ENCODE measurements at places on chromosomes 3 and 15.

GRCh38 chr15:99423186-99424130 lies 142.3 kb upstream of the MEF2A start:
- DNase-seq, result no peak

DNA sequence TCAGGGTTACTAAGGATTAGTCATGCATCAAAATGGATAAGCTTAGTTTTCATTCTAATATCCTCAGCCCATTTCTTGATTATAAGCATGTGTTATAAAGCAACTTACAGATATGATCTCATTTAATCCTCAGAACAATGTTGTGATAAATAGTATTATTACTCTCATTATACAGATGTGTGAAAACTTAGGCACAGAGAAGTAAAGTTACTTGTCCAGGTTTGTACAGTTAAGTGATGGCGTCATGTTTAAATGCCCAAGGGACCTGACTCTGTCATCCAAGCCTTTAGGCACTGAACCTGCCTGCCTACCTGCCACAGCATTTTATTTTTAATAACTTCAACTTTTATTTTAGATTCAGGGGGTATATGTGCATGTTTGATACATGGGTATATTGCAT lies 472.9 kb upstream of the SEMA6D start:
- no peak for DNase-seq

DNA sequence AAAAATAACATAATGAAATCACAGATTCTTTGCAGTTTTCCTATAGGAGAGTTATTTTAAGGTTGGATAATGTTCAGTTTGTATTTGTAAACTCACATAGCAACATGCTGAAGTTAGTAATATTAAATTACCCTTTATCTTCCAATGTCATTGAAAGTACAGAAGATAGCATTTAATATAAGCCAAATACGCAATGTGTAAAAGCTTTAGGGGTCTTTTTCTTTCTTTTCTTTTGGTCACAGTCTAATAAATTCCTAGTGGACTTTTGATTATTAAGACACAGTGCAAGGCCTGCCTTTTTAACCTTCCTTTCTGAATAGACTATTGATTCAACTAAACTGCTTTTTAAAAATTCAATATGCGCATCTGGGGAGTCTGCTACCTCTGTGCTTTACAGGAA lies 79.3 kb downstream of the OTOL1 start:
- DNase-seq, result no peak

DNA sequence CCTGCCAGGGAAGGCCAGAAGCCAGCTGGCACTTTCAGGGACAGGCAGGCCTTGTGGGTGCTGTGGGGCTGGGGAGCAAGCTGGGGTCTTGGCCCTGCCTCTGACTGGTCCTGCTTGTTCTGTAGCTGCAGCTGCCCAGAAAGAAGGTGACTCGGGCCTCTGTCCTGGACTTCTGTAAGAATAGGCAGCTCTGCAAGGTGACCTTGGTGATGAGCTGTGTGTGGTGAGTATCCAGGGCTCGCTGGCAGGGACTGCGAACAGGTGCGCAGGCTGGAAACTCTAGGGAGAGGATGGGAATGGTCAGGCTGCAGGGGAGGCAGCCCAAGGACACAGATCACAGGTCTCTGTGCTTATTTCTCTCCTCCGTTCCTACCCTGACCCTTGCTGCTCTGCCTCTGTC lies 31.2 kb downstream of the SLC22A14 start:
- no peak for DNase-seq

- peak; percentile 52 for DNase-seq
Measured at GRCh38 chr15:69225355-69226022, 65.1 kb downstream of the GLCE start.

- DNase-seq, result no peak
Measured at GRCh38 chr3:31740397-31740796, 207.7 kb downstream of the STT3B start.

DNA sequence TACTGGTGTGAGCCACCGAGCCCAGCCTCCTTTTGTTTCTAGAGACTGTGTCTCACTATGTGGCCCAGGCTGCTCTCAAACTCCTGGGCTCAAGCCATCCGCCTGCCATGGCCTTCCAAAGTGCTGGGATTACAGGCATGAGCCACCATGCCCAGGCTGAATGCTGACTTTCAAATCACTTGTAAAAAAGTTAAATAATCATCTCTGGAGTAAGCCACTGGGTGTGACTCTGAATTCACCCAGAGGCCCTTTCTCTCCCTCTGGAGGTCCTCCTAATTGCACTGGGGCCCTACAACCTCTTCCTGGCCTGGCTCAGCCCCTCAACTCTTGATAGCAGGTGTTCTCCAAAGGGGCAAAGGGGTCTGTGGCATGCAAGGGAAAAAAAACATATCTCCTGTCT lies 54.8 kb downstream of the MEGF11 start:
- no peak for DNase-seq

- DNase-seq, result no peak
Measured at GRCh38 chr3:13836658-13837587, 42.9 kb downstream of the WNT7A start.

GRCh38 chr15:68991723-68992122 lies 22.8 kb upstream of the NOX5 start:
- DNase-seq, result no peak

DNA sequence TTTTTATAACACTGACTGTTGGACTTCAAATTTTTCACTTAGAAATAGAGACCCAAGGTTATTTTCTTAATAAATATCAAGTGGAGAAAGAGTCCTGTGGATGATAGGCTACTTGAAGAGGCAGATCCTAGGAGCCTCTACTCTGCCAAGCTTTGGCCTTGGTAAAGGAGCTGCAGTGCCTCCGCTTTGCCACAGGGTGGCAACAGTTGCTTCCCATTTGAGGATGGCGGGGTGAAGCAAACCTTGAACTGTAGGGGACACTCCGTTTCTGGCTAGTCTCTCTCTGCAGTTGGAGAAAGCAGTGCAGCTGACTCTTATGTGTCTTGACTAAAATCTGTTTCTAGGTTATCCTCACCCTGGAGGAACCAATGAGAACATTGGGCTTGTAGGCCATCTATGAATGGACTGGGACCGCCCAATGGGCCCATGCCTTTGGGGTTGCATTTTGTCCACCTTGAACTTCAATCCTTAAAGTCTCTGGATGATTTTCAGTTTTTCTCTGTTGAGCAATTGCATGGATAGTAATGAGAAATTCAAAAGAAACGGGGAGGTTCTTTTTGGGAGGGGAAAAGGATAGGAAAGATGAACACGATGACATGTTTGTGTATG lies 9.8 kb downstream of the SCG5 start:
- DNase-seq, result peak; percentile 88

DNA sequence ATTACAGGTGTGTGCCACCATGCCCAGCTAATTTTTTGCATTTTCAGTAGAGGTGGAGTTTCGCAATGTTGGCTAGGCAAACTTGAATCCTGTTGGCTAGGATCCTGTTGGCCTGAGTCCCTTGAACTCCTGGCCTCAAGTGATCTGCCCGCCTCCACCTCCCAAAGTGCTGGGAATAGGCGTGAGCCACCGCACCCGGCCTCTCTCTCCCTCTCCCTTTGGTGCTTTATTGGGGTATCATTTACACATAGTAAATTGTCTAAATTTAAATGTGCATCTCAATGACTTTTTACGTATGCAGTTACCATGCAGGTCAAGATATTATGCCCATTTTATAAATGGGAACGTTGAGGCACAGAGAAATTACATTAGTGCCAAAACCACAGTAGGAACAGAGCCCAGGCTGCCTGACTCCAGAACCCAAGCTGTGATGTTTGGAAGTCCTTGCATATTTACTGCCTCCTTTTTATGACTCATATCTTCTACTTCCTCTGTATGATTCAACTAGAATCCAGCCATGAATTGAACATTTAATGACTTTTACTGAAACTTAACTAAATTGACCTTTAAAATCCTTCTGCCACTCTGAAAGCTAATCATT lies 34.0 kb upstream of the RPP14 start:
- peak; percentile 82 for DNase-seq

GRCh38 chr3:147301781-147302180 lies 104.6 kb downstream of the ZIC4 start:
- DNase-seq, result no peak

- no peak for DNase-seq
Measured at GRCh38 chr3:185813691-185814215, 11.1 kb downstream of the IGF2BP2 start.

- no peak for DNase-seq
Measured at GRCh38 chr15:28020644-28021043, 78.5 kb downstream of the OCA2 start.

- DNase-seq, result no peak
Measured at GRCh38 chr3:25478964-25479726, 51.1 kb downstream of the RARB start.

DNA sequence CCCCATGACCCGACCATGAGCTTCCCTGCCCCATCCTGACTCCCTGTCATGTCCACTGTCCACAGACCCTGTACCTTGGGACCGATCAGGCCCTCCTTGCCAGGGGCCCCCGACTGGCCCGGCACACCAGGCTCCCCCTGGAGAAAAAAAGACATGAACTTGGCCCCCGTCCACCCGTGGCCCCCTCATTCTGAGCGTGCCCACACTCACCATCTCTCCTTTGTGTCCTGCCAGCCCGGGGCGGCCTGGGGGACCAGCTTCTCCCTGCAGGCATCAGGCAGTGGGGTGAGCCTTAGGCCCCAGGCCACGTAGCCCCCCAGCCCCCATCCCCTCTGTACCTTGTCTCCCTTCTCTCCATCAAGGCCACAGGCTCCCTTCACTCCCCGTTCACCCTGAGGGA lies 3.9 kb upstream of the UCN2 start:
- DNase-seq, result no peak

DNA sequence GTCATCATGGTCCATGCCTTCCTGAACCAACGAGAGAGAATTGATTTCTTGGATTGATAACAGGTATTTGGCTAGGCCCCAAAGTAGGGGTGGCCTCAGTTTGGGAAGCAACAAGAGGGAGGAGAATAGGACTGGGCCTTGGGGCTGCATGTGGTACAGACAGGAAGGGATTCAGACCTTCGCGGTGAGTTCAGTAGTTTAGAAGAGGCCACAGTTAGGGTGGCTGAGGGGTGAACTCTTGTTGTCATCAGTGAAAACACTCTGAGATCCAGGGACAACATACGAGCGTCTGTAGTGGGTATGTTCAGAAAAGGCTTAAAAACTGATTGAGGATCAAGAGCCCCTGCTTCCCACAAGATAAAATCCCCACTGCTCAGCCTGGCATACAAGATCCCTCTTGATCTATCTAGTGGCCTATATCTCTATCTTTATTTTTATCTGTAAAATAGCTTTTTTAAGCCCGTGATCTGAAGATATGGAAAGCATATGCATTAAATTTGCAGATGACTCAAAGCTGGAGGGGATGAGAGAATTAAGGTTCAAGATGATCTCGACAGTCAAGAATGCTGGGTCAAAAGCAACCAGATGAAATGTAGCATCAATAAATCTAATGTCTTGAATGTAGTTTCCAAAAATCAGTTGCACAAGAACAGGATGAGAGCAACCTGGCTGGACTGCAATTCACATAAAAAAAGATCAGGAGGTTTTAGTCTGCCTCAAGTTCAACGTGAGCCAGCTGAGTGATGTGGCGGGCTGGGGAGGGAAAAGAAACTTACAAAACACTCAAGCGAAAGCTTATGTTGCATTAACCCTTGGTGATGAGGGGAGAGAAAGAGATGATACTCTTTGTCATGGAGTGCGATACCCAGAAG lies 221.1 kb upstream of the TLE3 start:
- peak; percentile 51 for DNase-seq

GRCh38 chr3:133915685-133916658 lies 20.3 kb upstream of the RAB6B start:
- peak; percentile 26 for DNase-seq

DNA sequence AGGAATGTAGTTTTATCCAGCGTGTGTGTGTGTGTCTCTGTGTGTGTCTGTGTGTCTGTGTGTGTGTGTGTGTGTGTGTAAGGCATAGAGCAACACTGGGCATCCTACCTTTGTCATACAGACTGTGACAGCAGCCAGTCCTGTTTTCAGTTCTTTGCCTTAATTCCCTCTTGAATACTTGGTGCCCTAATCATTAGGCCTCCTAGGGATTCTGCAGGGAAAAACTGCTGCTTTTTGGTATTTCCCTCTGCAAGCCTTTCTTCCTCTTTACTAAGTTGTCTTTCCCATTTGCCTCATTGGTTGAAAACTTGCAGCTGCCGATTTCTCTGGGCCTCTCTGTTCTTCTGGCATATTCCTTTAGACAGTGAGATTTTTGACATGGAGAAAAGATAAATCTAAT lies 9.2 kb downstream of the SLC25A36 start:
- DNase-seq, result no peak

- DNase-seq, result no peak
Measured at GRCh38 chr3:40035177-40035576, 225.8 kb downstream of the MYRIP start.

DNA sequence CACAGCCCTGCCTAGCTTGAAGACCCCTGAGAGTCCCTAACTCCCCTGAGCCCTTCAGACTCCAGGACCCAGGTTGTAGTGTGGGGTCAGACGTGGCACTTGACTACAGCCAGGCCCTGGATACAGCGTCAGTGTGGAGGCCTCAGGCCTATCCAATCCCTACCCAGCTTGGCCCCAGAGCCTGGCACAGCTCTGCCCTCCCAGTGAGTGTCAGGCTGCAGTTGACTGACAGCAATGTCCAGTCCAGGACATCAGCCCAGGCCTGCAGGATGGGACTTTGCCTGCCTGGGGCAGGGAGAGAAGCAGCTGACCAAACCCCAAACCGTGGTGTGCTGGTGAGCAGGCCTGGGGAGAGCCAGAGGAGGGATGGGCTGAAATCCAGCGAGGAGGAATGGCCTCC lies 27.3 kb downstream of the KLF13 start:
- no peak for DNase-seq

GRCh38 chr3:5675319-5675718 lies 487.8 kb downstream of the EDEM1 start:
- DNase-seq, result no peak

DNA sequence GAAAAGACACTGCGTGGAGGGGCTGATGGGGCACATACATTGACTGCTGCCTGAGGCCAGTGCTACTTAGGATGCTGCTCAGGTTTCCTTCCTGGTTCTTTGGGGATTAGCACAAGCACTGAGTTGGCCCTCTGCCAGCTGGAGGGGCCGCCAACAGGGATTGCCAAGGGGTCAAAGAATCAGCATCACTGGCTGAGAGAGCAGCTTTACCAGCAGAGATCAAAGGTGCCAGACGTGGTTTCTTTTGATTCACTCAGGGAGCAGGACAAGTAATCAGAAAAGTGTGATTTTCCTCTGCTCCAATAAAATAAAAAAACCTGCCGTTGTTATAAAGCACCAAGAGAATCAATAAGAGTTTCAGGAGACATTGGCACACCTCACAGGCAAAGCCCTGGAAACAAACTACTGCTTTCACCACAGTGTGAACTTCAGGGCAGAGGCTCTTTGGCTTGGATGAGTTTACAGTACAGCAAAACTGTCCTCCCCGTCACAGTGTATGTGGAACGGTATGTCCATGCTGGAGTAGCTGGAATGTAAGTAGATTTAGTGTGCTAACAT lies 45.8 kb upstream of the FSIP1 start:
- peak; percentile 42 for DNase-seq

DNA sequence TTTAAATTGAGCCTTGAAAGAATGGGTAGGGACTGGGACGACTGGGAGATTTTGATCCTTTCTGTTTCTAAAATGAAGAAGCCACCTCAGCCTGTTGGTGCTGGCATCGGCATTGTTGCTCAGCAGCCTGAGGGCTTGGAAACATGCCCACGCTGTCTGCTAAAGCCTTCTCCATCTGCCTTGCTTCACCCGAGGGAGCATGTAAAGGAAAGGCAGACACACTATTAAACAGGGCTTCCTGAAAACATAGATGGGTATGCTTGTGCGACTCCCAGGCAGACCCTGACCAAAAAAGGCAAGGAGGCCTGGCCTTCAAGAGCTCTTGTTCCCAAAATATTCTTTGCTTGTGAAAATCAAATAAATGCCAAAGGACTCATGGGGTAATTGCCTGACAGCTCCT lies 84.2 kb upstream of the SLC4A7 start:
- peak; percentile 87 for DNase-seq

- DNase-seq, result peak; percentile 47
Measured at GRCh38 chr15:47603026-47603425, 114.3 kb upstream of the SEMA6D start.

- no peak for DNase-seq
Measured at GRCh38 chr15:52232327-52232726, 41.1 kb upstream of the GNB5 start.

All from PC-3 (cell line).